Activated CD4-positive, alpha-beta T cell treated with anti-CD3 and anti-CD28 coated beads for 24 hours (primary cell): ENCODE measurements at places on chromosomes 4 and X.

GRCh38 chr4:153204247-153204671 is at the start of gene TRIM2:
Gene TRIM2 (plus strand): TSS chr4:153204443. CDS start chr4:153204531, 88 bp downstream.
- DNase-seq = no peak

- DNase-seq = no peak
Measured at GRCh38 chr4:145799223-145799622, 119.3 kb downstream of the C4orf51 start.

DNA sequence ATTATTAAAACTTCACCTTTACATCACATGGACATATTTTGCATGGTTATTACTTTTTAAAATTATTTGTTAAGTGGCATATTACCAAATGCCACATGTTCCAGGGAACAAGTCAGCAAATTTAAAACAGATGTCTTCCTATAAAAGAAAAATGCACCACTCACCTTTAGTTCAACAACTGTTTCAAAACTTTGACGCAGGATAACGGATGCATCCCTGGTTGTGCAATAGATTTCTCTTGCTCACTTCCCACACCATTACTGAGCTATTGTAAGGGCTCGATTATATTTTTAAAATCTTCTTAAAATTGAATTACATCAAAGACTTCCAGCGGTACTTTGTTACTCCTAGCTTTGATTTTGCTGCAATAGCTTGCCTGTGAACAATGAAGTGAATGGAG is 93.0 kb upstream of the ARHGAP24 start:
- no peak for DNase-seq

DNA sequence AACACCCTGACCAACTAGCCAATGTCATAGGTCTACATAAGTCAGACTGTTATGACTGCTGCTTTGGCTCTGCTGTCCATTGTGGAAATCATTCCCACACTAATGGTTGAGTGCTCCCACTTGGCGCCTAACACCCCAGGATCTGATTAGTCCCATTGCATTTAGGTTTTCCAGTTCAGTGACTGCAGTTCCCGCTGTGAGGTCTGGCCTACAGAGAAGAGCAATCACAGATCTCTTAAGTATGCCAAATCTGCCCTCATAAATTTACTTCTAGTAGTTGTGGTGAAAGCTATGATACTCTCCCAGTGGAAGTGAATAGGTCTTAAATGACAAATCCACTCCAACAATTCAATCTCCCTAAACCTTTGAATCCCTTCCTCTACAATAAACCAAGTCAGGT is 77.3 kb upstream of the IL2 start:
- DNase-seq = no peak

DNA sequence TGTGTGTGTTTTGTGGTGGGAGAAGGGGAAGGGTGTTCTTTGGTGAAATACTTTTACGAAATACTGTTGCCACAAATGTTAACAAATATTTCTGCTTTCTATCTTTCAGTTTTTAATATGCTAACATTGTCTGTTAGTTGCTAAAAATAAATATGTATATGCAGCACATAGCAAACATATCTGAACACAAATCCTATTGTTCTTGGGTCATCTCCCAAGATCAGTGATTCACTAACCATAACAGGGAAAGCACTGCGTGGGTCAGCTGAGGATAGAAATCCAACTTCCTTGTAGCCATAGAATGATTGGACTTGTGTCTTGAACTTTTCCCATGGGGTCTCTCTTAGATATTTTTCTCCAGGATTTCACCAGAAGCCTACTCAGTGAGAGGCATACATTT is 250.3 kb upstream of the FAM47A start:
- DNase-seq = no peak

DNA sequence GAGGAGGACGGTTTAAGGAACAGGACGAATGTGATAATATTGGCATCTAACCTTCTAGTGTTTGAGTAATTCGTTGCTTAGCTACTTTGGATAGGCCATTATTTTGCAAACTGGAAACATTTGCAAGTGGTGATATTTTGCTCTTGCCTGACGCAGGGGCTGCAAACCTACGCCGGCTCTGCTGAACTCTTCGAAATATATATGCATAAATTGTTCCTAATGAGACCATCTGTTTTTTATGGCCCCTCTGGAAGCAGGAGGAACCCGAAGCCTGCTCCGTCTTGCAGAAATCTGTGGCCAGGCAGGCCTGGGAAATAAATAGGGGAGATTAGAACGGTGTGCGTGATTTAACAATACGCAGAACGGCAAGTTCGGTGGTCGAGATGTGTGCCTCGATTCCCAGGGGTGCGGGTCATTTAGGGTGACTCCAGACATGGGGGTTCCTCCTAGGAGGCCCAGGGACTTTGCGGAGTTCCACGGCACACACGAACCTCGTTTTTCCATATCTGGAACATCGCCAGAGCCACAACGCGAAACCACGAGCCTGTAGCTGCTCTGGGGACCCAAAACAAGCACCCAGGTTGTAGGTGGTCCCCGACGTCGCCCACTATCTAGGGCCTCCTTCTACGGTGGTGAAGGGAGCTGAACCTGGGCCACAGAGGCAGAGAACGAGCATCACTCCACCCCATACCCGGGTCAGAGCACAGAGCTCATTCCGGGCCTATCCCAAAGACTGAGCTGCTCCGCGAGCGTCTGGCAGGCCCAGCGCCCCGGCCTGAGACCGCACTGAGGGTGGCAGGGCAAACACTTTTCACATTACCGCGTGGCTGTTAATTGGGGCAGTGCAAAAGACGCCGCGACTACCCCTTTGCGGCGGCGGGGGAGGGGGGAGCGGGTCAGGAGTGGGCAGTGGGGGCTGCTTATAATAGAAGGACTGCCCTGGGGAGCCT is 89.7 kb downstream of the BCOR start:
- no peak for DNase-seq

DNA sequence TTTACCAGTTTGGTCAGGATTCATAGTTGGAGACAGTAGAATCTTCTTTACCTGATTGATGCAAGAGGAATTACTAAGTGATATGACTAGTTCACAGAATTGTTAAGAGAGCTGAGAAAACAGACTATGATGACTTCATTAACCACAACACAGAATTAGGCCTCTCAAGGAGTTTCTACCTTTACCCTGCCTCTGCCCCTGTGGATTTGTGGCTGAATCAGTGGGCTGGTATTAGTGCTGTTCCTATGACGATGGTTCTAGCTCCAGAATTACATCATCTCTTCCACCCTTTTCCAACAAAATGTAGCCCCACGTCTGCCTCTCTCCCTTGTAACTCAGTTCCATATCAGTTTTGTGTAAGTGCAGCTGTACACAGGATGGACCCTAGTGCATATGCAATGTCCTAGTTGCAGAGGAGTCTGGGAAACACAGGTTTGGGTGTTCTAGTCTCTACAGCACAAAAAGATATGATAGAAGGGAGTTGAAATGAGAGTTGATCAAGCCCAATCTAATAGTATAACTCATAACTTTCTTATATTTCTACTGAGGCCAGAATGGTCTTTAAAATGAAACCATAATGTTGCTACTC is 99.3 kb downstream of the ANXA5 start:
- no peak for DNase-seq

GRCh38 chr4:3261411-3262207 is 12.7 kb downstream of the MSANTD1 start:
- no peak for DNase-seq

DNA sequence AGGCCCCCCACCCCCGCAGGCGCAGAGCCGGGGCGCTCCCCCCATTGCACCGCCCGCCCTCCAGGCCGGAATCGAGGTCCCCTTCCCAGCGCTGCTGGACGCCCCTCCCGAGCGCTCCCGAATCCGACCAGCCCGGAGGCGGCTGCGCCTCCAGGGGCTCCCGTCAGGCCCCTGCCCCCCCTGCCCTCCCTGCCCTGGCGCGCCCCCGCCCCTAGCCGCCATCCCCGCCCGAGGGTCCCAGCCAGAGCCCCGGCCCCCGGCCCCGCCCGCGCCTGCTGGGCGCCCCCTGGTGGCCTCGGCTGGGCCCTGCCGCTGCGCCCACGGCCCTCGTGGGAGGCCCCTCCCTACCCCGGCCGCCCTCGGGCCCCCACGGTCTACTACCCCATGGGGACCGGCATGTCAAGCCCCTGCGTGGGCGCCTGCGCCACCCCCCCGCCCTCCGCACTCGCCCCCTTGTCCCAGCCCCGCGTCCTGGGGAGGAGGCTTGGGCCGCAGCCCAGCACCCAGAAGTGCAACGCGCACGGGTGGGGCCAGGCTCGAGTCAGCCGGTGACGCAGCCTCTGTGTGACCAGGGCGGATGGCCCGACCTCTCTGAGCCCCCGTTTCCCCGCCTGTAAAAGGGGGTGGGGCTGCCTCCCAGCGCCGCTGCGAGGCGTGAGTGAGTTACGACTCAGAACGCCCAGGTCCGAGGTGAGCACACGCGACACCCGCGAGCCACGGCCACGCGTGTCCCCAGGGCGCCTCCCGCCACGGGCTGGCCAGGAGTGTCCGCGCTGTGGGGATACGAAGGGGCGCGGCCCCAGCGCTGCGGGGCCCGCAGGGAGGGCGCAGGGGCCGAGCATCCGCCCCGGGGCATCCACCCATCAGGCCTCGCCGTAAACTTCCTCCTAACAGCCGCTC is 104.9 kb downstream of the FAM53A start:
- peak; percentile 44 for DNase-seq

DNA sequence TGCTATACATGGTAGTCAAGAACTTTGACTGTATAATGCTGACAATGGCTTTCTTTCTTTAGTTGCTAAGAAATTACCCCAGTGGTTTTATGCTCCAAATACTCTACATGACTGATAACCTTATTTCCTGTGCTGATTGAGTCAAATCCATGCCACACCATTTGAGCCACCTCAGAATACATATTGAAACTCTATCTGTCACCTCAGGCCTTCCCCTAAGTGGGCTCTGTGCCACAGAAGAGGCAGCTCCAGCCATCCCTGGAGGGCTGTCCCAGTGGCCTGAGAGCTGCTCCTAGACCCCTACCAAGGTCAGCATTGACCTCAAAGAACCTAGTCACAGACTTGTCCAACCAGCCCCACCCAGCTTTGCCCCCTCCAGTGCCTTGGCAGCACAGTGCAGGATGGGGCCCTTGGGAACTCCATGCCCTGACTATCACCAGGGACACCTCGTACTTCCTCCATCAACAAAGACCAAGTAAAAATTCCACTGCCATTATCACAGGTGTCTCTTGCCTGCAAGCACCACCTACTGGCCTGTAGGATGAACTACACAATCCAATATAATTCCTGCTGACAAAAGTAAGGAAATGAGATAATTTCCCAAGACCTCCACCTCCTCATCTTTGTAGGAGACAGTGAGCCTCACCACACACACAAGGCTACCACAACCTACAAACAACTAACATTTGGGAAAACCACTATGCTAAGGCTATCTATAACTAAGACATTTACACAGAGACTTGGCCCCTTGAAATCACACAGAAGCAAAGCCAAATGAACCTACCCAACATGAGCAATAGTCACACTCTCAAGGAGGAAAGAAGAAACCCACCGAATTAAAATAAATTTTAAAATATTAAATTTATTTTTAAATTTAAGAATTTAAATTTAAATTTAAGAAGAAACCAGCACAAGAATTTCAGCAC is 239.9 kb downstream of the NKX6-1 start:
- DNase-seq = no peak
